Osteoblast (primary cell): ENCODE measurements at places on chromosomes 7 and 10. TPM values are rescaled to one million over a fixed set of nuclear protein-coding genes. Genes with fewer than 3 reads are reported as not detected.

GRCh38 chr10:118823256-118823907, 68.6 kb upstream of the CACUL1 start:
- peak; percentile 83 for DNase-seq

The TMEM213 gene
- total RNA-seq, result not detected in 2 replicates

The PTN gene
- 21.0 and 33.3 TPM in 2 replicates for total RNA-seq

DNA sequence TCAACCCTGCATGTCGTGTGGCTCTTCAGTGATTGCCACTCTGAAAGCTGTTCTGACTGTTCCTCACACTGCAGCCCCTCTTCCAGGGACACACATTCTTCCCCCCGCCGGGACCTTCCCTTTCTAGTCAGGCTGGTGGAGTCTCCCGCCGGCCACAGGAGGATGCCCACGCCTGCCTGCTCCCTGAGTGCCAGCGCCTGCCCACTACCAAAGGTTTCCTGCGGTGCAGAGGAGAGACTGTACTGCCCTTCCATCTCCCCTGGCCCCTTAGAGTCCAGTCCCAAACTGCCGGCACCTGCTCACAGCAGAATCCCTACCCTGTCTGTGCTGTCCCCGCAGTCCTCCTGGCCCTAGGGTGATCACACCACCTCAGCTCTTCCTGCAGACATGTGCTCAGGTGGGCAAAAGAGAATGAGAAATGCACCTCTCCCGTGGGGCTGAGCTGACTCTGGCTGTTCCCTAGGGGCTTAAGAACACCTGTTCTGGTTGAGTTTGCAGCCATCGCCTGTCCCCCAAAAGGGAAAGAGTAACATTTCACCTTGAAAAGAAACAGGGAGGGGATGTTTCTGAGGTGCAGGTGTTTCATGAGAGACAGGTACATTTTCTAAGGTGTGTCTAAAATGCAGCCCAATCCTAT, 1.4 kb downstream of the PODXL start:
- peak; percentile 71 for DNase-seq

The KNDC1 gene
- under 0.01 TPM in 1 of 2 replicates, not detected in the other for total RNA-seq

- DNase-seq, result no peak
Measured at GRCh38 chr7:37660614-37661013, 23.0 kb upstream of the GPR141 start.

GRCh38 chr7:70098133-70098561, 499.9 kb downstream of the AUTS2 start:
- peak; percentile 19 for DNase-seq

The CTTNBP2 gene
- 1.1 and 2.9 TPM in 2 replicates for total RNA-seq

The NEURL1 gene
- under 0.01 TPM in 1 of 2 replicates, not detected in the other for total RNA-seq

GRCh38 chr10:317271-317769, 182.1 kb downstream of the ZMYND11 start:
- DNase-seq, result peak; percentile 79

The PNLIP gene
- not detected in 2 replicates for total RNA-seq

DNA sequence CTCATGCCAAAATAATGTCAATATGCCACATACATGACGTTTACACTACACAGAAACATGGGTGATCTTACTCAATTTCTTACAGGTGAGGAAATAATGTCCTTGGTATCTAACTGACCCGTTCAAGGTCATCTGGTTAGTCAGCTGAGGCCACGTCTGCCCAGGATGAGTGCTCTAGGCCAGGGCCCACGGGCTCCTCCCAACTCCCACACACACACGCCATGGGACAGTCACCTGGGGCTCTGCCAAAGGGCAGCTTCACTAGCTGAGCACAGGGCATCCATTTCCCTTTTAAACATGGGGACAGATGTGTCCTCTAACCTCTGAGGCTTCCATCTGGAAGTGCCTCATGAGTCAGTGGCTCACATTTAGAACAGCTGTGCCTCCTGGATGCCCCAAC, 123.9 kb downstream of the TNS3 start:
- DNase-seq, result peak; percentile 96

- no peak for DNase-seq
Measured at GRCh38 chr10:59880971-59881510, 25.3 kb downstream of the CCDC6 start.

DNA sequence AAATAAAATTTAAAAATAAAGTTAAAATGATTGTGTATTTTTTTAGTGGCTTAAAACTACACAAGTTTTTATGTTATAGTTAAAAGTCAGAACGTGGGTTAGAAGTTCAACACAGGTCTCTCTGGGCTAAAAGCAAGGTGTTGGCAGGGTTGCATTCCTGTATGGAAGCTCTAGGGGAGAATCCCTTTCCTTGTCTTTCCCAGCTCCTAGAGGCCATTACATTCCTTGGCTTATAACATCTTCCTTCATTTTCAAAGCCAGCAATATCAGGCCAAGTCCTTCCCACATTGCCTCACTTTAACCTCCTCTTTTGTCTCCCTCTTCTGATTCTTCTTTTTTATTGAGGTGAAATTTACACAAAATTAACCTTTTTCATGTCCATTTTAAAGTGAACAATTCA, 52.4 kb upstream of the EEPD1 start:
- DNase-seq, result no peak

The SYT15B gene
- under 0.01 and 0.36 TPM in 2 replicates for total RNA-seq

DNA sequence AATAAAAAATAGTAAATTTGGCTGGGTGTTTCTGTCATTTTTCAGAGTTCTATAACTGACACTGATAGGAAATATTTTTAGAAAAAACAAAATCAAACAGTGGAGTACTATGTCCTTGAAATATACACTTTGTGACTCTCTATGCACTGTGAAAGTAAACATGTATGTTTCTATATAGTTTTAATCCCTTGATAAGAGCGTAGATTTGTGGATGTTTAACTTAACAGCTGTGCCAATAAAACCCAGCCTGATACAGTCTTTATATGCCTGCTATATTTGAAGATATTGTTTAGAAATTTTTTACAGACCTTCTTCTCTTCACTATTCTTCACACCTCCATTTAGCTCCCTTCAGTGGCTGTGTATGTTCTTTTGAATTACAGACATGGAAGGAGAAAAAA, 473.3 kb upstream of the FZD8 start:
- DNase-seq, result no peak

The SUFU gene
- 2.9 and 3.6 TPM in 2 replicates for total RNA-seq

DNA sequence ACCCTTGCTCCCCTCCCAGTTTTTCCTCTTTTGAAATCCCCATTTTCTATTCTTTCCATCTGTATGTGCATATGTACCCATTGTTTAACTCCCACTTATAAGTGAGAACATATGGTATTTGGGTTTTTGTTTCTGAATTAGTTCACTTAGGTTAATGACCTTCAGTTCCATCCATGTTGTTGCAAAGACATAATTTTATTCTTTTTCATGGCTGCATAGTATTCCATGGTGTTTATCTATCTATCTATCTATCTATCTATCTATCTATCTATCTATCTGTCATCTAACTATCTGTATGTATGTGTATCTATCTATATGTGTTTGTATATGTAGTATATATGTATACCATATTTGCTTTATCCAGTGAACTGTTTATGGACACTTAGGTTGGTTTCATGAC, 264.2 kb upstream of the SEMA3E start:
- DNase-seq, result no peak

GRCh38 chr7:48563334-48563733, 361.0 kb upstream of the CDC14C start:
- DNase-seq, result no peak
